NCI-H2029 (cell line): ENCODE measurements at places on chromosomes 7 and 10.
A peak's percentile ranks its signal among the peaks of the same experiment; 100 is the strongest.

DNA sequence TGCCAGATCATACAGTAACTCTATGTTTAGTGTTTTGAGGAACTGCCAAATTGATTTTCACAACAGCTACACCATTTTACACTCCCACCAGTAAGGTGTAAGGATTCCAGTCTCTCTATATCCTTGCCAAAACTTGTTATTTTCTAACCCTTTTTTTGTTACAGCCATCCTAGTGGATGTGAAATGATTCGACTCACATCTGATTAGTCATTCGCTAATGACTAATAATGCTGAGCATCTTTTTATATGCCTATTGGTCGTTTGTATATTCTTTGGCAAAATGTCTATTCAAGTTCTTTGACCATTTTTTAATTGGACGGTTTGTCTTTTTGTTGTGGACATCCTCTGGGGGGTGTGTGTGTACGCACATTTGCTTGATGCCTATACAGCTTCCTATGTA, 142.8 kb downstream of the DGKB start:
- no peak for DNase-seq

DNA sequence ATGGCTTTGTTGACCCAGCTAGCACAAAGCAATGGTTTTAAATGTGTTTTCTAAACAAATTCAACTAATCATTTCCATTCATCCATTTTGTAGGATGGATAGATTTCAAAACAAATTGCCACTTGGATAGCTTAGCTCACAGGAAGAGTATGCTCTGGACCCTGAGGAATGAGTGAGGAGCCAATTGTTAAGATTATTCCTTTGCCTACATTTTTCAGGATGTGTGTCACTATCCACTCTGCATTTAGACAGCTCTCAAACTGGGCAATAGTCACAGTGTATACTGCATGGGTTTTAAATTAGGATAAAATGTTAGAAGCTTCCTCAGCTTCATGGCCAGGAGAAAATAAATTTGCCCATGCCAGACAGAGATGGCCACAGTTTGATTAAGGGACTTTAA, 605.6 kb upstream of the TEX47 start:
- DNase-seq = no peak

DNA sequence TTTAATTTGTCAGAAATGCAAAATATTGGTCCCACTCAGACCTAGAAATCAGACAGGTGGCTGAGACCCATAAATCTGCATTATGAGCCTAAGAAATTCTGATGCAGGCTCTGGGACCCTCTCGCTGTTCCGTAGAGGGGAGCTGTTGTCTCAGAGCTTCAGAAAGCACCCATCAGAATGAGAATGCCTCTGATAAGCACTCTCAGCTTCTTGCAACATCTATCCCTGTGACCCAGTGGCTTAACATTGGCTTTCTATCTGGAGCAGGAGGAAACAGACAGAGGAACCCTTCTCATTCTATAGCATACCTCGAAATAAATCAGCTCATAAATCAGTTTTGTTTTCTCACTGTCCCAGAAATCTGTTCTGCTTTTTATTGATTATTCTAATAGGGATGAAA, 184.6 kb upstream of the SP4 start:
- no peak for DNase-seq

GRCh38 chr7:46932306-46932675, 649.6 kb downstream of the TNS3 start:
- no peak for DNase-seq

- no peak for DNase-seq
Measured at GRCh38 chr10:117166418-117167345, 28.6 kb upstream of the VAX1 start.

- DNase-seq = no peak
Measured at GRCh38 chr7:14228341-14228740, 238.9 kb upstream of the ETV1 start.

GRCh38 chr10:113284635-113285034, 268.2 kb upstream of the HABP2 start:
- no peak for DNase-seq

GRCh38 chr10:92290076-92290836, 622 bp downstream of the CPEB3 start:
- peak; percentile 67 for DNase-seq

- DNase-seq = no peak
Measured at GRCh38 chr7:74289659-74290552, 699 bp downstream of the CLIP2 start.

- DNase-seq = no peak
Measured at GRCh38 chr7:50221028-50221427, 83.5 kb upstream of the IKZF1 start.

DNA sequence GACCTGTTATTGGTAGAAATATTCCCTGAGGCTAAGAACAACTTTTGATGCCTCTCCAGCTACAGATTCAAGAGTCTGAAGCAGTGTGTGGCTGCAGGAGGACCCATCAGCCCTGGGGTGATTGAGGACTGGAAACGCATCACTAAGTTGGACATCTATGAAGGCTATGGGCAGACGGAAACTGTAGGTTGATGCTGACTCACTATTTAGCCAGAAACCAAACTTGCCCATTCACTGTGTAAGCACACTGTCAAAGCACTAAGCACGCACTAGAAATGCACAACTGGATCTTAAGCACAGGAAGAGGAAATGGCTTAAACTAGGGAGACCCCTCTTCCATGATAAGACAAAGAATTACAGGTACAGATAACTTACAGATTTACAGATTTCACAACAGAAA, 20.8 kb downstream of the ACSM6 start:
- DNase-seq = peak; percentile 1

DNA sequence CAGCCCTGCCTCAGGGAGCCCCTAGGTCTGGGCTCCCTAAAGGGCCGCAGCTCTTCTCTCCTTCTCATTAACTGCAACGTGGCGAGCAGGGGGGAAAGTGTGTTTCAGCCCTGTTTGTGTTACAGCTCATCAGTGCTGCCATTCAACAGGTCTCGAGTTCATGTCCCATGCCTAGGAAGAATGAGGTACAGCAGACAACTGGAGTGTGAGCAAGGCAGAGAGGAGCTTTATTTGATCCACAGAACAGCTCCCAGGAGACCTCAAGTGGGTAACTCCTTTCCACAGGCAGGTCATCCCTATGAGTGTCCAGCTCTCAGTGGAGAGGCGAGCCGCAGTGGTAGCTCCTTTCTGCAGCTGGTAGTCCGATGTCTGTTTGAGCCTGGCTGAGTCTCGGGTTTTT, 313.1 kb downstream of the AUTS2 start:
- DNase-seq = no peak

- no peak for DNase-seq
Measured at GRCh38 chr7:25029075-25029474, 49.1 kb upstream of the OSBPL3 start.

- DNase-seq = no peak
Measured at GRCh38 chr7:104960741-104961448, 53.1 kb upstream of the KMT2E start.

DNA sequence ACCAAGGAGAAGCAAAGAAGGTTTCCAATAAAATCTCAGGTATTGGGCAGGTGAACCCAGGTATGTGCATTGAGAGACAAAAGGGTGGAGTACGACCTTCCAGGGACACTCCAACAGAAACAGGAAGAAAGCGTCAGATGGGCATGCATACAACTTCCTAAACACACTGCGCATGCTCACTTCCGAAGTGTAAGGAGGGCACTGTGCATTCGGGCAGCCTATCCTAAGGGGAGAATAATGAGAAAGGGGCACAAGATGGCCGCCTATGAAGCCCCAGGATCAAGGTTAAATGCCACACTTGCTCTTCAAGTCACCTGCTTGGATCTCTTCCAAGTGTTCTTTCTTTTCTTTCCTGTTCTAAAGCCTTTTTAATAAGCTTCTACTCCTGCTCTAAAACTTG, 39.4 kb upstream of the PRSS1 start:
- no peak for DNase-seq

DNA sequence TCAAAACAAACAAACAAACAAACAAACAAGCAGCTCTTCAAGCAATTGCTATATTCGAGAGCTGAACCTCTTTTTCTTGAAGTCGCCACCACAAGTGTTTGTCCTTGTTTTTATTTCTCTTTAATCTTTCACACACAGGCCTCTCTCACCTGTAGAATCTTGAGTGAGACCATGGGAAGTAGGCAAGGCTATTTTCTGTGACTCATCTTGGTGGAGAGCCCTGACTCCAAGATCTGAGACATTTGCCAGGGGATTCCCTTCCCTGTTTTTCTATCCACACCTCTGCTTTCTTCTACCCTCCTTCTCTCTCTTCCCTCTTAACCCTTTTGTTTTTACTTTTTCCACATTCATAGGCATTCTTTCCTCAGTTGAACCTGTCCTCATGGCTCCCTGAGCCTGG, 8.0 kb upstream of the TAS2R60 start:
- no peak for DNase-seq

- no peak for DNase-seq
Measured at GRCh38 chr10:72328045-72328828, 26.5 kb downstream of the DNAJB12 start.

- DNase-seq = no peak
Measured at GRCh38 chr7:85734823-85735222, 548.0 kb upstream of the SEMA3D start.

DNA sequence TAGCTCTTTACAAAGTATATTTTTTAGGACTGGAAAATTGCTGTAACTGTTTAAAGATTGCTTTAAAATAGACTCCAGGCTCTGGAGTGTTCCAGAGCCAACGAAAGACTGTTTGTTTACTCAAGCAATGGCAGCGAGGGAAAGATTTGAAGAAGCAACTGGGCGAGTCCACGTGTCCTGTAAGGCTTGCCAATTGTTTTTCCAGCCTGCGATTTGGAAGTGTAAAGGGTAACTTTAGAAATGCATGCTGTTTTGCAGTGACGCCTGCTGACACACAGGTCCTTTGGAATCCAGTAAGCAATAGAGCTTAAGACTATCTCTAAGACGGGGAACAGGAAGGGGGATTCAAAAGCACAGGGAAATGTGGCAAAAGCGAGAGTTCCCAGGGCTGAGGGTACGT, 55.8 kb downstream of the TACC2 start:
- DNase-seq = peak; percentile 10

DNA sequence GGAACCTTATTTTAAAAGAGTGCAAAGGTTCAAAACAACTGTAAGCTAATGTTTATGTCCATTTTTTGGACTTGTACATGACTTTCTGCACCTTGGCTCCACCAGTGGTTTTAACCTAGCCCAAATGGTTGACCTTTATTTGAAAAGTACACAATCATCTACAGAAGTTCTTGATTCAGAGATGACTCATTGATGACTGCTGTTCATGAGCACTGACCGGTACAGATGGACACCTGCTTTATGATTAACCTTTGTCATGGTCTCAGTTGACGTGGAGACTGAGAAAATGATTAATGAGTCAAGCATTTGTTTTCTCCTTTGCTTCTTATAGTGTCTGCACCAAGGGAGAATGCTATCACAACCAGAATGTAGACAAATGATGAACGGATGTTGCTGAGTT, 55.7 kb upstream of the PTER start:
- DNase-seq = no peak

- DNase-seq = no peak
Measured at GRCh38 chr7:121620953-121621606, 225.0 kb upstream of the FAM3C start.

- DNase-seq = no peak
Measured at GRCh38 chr10:34377833-34378232, 437.3 kb downstream of the PARD3 start.
